Stomach (tissue), 19 donors: ENCODE measurements at places on chromosomes 12 and 14. TPM values are rescaled to one million over a fixed set of nuclear protein-coding genes. Genes with fewer than 3 reads are reported as not detected.

- no peak for DNase-seq
These were observed 4.2 kb upstream of the FOXG1 start for GRCh38 chr14:28762303-28762954.

DNA sequence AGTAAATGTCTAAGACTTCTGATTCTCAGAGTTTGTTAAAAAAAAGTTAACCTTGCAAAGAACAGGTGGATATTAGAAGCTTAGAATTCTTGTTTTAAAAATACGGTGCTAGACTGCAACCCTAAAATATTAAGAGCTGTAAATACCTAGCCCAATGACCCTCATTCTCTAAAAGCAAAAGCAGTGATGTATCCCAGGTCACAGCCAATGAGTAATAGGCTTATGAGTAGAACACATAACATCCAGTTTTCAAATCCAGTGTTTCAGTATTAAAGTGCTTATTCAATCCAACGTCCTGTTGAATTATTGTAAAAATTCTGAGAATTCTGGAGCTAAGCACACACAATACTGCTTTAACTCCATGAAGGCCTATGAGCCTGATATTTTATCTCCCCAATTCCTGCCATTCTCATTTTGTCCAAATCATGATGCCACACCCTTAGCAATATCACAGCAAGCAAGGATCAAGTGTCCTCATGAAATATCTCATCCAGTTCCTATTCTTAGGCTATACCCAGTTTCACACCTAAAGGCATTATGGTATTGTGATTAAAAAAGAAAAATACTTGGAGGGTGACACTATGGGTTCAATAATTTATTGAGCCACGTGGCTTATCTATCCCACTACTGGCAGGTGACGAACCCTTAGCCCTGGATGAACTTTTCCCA lies 15.3 kb upstream of the ARID4A start:
- no peak for DNase-seq

DNA sequence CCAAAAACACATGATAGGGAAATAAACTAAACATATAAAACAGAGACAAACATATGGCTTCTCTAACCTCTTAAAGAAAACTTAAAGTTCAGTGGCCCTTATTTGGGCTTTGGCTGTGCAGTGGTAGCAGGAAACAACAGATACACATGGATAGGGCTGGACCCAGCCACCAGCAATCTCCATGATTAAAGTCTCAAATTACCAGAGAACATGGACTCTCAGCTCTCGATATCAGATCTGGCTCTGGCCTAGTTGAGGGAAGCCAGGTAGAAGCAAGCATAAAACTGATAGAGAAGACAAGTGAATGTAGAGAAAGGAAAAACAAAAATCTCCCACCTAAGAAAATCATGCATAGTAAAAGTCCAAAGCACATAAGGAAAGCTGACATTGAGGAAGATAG lies 164.8 kb downstream of the ITPR2 start:
- DNase-seq: no peak

GRCh38 chr14:56989359-56989758 lies 179.1 kb upstream of the OTX2 start:
- no peak for DNase-seq

- no peak for DNase-seq
These were observed 162.7 kb upstream of the PWP1 start for GRCh38 chr12:107522692-107523477.

Gene CCDC59
- total RNA-seq: 43.9 TPM

Gene MGAT4C
- total RNA-seq: 0.43 TPM

Gene PPTC7
- total RNA-seq: 31.0 TPM

Gene CLEC2B
- total RNA-seq: 30.1 TPM
